ENCODE measurements at places on chromosomes 16 and 17.

DNA sequence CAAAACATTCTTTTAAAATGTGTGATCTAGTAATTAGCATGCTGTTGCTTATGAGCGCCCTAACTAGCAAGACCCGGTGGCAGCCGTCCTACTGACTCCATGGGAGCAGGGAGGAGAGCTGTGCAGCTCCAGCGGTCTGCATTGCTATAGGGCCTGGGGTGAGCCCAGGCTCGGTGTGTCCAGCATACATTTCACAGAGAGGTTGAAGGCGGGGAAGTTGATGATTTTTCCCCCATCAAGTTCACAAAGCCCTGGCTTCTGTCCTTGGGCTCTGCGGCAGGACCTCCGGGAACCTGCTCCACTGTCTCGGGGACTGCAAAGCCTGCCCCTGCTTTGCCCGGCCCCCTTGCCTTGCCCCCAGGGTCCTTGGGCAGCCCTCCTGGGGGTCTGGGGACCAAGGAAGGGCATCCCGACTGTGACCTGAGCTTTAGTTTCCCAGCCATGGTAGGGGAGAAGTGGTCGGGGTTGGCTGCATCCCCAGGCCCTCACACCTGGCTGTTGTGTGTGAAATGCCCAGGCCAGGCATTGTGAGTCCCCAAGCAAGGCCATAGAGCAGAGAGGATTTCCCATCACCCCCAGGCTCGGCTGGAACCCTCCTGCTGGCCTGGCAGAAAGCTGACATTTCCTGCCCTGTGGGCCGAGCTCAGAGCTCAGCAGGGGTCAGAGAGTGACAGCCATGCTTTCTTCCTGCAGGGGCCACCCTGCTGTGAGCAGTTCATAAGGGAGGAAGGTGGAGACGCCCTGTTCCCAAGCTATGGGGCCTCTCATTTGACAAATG, 24.8 kb downstream of the KCNJ12 start:
- no peak for DNase-seq

DNA sequence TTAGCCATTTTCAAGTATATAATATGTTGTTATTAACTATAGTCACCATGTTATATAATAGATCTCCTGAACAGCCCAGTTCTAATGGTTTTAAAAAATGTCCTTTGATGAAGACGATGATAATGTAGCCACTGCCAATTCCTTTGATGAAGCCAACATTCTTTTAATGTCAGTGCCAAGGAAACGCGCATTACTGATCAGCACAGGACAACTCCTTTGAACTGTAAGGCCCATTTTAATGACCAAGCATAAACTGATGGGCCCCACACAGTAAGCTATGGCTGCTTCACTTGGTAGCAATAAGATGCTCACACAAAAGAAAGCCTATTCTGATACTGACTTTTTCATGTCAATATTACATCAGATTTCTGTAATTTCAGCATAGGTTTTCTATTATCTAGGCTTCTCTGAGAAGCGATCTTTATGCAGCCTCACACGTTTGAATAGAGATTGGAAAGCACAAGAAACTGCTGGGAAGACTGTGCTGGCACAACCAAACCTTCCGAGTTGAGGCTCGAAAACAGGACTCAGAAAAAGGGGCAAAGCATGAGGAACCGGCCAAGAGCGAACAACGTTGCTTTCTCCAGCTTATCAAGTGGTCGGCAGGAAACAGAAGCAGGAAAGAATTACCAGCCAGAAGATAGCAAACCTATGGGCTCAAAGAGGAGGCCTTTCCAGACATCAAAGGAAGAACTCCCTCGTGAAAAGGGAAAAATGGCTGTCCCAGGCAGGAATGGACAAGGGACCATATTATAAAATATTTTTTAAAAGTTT, 19.4 kb downstream of the ERN1 start:
- no peak for DNase-seq

GRCh38 chr17:5610956-5611355, 26.6 kb upstream of the NLRP1 start:
- DNase-seq, result no peak

DNA sequence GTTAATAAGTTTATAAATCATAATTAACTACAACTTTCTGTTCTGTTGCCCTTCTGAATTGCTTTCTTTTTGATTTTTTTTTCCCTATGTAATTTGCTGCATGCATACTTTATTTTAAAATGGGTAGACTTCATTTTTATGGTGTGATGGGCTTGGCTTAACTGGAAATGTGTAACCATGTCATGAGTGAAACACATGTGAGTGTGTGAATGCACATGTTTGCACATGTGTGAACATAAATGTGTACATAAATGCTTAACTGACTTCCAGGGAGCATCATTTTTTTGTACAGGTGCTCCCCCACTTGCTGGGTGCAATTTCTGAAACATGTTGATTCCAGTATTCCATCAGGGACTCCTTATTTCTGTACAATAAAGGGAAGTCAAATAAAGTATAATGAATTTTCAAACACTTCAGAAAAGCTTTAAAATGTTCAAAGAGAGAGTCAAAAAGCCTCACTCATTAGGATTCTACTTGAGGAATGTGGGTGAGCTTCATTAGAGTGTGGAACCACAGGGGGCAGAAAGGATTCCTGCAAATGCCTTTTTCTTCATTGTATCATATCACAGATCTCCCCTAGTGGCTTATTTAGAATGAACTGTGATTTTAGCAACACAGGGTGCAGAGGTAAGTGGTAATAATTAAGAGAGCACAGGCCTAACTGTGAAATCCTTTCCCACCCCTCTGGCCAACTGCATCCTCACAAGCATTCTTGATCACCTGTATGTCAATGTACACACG, 31.7 kb upstream of the CDH11 start:
- no peak for DNase-seq

GRCh38 chr16:13896543-13897182, 23.3 kb upstream of the ERCC4 start:
- DNase-seq, result no peak

GRCh38 chr16:26901983-26902382, 164.7 kb upstream of the C16orf82 start:
- no peak for DNase-seq

- no peak for DNase-seq
These were observed 415 bp upstream of the FLOT2 start for GRCh38 chr17:28897769-28898526.

DNA sequence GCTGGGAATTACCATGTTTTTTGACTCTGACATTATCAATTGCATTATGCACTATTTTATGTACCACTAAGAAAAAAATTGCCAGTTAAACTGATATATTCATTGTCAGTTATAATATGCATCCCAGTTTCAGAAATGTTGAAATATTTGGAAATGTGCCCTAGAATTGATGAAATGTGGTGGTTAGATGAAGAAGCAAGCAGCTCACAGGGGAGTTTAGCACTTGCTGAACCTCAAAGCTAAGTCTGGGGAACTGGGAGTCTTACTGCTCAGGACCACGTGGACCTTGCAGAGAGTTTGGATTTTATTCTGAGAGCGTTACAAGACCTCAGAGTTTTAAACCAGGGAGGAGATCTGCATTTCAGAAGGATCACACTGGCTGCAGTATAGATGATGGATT, 67.9 kb downstream of the TNRC6C start:
- DNase-seq, result no peak

- DNase-seq, result no peak
These were observed 23.3 kb downstream of the CEP295NL start for GRCh38 chr17:78879635-78880186.

DNA sequence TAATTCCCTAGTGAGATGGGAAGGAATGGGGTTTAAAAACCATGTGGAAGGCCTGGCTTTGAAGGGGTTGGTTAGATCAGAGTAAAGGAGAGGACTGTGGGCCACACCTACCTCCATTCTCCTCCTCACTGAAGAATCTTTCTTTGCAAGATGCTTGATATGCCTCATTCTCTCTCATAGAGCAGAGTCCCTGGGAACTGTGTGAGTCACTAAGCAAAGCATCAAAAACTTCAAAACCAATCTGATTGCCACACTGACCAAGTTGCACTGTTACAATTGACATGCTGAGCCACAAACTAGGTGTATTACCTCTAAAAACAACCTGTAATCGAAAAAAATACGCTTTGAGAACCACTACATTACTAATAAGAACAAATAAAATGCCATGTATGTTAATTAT, 2.0 kb downstream of the TUBD1 start:
- DNase-seq, result no peak

DNA sequence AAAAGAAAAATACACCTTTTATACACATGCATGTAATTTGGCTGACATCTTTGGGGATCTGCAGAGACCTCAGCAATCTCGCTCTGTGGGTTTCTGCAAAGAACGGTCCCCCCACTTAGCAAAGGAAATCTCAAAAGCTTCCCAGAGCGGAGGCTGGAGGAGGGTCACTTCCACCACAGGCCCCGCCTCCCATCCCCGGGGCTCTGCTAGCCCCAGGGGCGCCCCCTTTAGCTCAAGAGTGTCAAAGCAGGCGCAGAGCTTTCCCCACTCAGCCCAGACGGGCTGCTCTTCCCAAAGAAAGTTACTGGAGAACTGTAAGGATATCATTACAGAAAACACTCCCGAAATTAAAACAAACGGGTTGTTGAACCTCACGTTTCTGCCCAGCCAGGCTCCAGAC, 11.4 kb downstream of the SLC13A5 start:
- DNase-seq, result no peak

DNA sequence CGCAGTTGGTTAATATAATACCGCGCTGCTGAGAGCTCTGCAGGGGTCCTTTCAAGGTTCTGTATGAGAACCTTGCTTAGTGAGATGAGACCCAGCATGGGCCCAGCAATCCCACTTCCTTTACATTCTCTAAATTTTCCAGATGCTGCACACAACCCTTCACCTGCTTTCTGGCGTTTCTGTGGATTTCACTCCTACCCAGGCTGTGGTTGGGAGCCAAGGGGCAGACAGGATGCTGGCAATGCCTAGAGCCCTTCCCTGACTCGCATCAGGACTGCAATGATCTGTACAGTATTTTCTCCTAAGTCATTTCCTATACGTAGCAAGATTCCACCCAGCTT, 10.1 kb upstream of the PIPOX start:
- DNase-seq, result no peak

DNA sequence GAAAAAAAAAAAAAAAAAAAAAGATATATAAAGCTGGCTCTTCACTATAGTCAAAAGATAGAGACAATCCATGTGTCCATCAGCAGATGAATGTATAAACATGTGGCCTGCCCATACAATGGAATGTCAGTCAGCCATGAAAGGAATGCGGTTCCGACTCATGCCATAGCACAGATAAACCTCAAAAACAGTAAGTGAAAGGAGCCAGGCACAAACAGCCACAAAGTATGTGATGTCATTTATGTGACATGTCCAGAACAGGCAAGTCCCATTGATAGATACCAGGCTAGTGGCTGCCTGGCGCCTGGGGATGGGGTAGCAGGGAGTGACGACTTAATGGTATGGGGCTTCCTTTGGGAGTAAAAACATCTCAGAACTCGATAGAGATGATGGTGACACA, 155.7 kb downstream of the CMIP start:
- no peak for DNase-seq

GRCh38 chr16:14545346-14545884, 84.6 kb downstream of the PARN start:
- DNase-seq, result no peak

DNA sequence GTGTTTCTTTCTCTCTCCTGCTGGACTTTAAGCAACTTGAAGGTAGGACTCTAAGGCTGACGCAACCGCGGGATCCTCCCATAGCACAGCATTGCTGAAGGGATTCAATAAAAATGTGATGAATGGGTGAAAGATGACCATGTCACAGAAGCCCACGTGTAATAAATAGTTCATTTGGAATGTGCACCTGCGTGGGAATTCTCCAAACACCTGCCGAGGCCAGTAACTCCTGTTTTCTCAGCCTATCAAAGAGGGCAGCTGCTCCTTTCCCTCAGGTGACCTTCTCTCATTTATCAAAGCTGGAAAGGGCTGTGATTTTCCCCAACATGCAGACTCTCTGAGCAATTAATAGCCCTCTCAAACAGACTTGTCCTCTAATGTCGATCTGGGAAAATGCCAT, 235.7 kb downstream of the STX8 start:
- DNase-seq, result no peak

- no peak for DNase-seq
These were observed 151.6 kb downstream of the CLEC16A start for GRCh38 chr16:11095935-11096334.

- no peak for DNase-seq
These were observed 5.8 kb downstream of the ITGAM start for GRCh38 chr16:31265329-31266245.

GRCh38 chr17:68127914-68128313, 92.4 kb downstream of the KPNA2 start:
- DNase-seq, result no peak

DNA sequence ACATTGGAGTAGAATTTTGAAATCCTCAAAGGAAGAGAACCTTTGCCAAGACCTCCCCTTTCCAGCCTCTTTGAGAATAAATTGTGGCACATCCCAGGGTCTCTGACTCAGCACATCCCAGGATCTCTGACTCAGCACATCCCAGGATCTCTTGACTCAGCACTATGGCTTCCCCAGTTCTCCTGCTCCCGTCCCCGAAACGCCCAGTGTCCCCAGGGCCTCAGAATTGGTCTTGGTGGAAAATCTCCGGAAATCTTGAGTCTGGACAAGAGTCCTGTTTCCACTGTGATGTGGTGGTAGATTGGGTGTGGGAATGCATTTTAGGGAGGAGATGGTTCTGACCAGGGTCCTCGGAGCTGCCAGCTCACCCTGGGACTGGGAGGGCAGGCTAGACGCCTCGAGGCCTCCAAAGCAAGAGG, 19.2 kb downstream of the PLXDC1 start:
- no peak for DNase-seq

Data from COR-L47 (cell line).